ENCODE measurements at places on chromosomes 13 and 19.

GRCh38 chr19:42176990-42177685, 40.3 kb downstream of the DEDD2 start:
- DNase-seq = peak; percentile 73

DNA sequence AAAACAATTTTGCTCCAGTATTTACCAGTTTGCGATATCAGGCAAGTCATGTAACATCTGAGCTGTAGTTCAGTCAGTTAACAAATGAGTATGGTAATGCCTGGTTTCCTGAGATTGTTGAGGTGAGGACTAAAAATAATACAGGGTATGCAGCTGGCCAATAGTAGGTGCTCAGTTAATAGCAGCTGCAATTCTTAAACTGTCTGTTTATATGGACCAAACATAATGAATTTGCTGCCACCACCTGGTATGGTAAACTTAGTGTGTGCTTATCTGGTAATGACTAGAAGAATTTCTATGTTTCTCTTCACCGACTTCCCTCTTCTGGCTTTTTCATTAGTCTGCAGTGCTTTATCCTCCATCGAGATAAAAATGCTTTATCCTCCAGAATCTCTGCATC, 9.1 kb downstream of the ZMYM2 start:
- no peak for DNase-seq

- no peak for DNase-seq
These were observed 22.5 kb downstream of the OBI1 start for GRCh38 chr13:78636495-78636894.

DNA sequence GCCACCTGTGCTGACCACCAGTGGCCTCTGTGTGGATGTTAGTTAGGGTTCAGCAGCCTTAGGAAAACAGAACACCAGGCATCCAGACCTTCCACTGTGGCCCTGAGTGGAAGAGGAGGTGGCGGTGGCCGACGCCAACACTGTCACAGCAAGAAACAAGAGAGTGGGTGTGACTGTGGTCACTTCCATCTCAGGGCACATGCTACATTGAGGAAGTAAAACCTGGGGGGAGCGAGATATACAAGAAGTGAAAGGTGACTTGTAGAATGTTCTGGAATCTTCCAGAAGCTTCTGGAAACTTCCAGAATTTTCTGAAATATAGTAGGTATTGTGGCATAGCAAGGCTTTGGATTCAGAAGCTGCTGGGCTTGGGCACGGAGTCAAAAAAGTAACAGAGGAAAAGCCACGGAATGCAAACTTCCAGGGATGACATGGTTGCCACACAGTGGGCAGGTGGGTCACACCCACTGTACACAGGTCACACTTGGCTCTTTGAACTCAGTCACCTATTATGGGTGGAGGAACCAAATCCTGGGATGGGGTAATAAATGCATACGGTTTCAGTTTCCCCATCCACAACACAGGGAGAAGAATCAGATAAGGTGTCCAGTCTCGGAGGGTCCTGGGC, 24.3 kb downstream of the GNG7 start:
- DNase-seq = no peak

- DNase-seq = no peak
These were observed 4.6 kb downstream of the PCDH9 start for GRCh38 chr13:67225252-67226159.

GRCh38 chr13:26401578-26402021, 147.7 kb downstream of the CDK8 start:
- DNase-seq = no peak

- no peak for DNase-seq
These were observed 59.4 kb downstream of the LACC1 start for GRCh38 chr13:43939086-43939485.

DNA sequence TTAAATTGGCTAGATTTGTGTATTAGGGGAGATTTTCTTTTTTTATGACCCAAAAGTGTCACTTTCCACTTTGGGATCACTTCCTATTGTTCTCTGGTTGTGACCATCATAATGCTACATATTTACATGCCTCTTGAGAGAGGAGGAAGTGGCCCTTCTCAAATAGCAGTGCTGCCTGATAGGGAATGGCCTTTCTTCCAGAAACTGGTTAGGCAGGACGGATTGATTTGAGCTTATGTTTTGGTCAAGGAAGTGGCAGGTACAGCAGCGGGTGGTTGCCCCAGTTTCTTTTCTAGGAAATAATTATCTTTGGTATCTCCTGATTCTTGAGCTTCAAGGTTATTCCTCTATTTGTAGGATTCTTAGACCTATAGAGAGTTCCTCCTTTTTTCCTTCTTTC, 21.9 kb upstream of the WTIP start:
- DNase-seq = no peak

GRCh38 chr13:78875792-78876580, 217.0 kb upstream of the OBI1 start:
- no peak for DNase-seq

GRCh38 chr13:92547266-92547665, 679.3 kb upstream of the GPC6 start:
- no peak for DNase-seq

Measured in activated T-helper 2 cell treated with anti-CD3 and anti-CD28 coated beads, Interferon-gamma antibody, Interleukin-2, Interleukin-4, amounts not matched to agents 10 μg/mL and 5 μg/mL and 100 μg/mL, durations not matched to agents 14 hours and 24 hours and 36 hours (primary cell).